ENCODE measurements at places on chromosomes 11 and 22.
A peak's percentile ranks its signal among the peaks of the same experiment; 100 is the strongest.

GRCh38 chr11:57641011-57641807 is 8.5 kb downstream of the YPEL4 start:
- no peak overlapping the region for H3K4me3 ChIP-seq
- no peak overlapping the region for H3K27ac ChIP-seq
- H3K36me3 ChIP-seq, result no peaks in the 10 kb centered on the region
- DNase-seq, result no peak
- H3K4me1 ChIP-seq, result peaks cover 24% of the 10 kb centered on the region

DNA sequence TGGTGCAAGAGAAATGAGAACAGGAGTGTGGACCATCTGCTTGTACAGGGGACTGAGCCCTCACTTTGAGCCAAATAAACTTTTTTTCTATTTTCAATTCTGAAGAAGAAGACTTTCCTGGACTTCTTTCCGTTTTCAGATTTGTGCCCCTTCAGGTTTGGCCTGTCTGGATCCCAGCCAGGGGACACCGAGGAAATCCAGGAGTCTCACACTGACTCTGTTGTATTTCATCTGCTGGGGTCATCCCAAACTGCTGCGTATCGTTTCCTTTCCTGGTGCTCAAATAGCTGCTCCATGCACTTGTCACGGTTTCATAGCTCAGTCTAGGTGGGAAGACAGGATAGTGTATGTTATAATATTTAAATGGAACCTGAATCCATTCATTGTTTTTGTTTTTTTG is 51.7 kb downstream of the GGTLC2 start:
- no peaks in the 10 kb centered on the region for H3K36me3 ChIP-seq
- H3K4me3 ChIP-seq, result no peak overlapping the region
- no peak for DNase-seq
- H3K27me3 ChIP-seq, result no peaks in the 10 kb centered on the region

DNA sequence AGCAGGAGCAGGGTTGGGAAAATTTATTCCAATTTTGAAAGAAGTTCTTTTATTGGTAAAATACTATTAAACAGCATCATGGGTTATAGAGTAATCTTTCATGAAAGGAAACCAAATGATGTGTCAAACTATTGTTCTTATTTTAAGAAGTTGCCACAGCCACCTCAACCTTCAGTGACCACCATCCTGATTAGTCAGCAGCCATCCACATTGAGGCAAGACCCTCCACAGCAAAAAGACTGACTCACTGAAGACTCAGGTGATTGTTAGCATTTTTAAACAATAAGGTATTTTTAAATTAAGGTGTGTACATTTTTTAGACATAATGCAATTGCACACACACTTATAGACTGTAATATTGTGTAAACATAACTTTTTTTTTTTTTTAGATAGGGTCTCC is 3.7 kb upstream of the HEPHL1 start:
- H3K27ac ChIP-seq, result no peak overlapping the region
- no peaks in the 10 kb centered on the region for H3K27me3 ChIP-seq
- H3K36me3 ChIP-seq, result no peaks in the 10 kb centered on the region
- no peak for DNase-seq
- no peaks in the 10 kb centered on the region for H3K4me1 ChIP-seq
- H3K4me3 ChIP-seq, result no peak overlapping the region

- H3K4me3 ChIP-seq, result no peak overlapping the region
- no peaks in the 10 kb centered on the region for H3K36me3 ChIP-seq
- DNase-seq, result no peak
- H3K4me1 ChIP-seq, result no peaks in the 10 kb centered on the region
- no peaks in the 10 kb centered on the region for H3K27me3 ChIP-seq
Observed at GRCh38 chr11:131875611-131876010, 505.2 kb downstream of the NTM start.

- H3K27me3 ChIP-seq, result no peaks in the 10 kb centered on the region
- no peak for DNase-seq
- H3K27ac ChIP-seq, result peak overlapping the region; percentile 80
- peaks cover 63% of the 10 kb centered on the region for H3K4me1 ChIP-seq
Observed at GRCh38 chr22:39251762-39252460, 7.1 kb upstream of the PDGFB start.

- H3K4me1 ChIP-seq, result peaks cover 6% of the 10 kb centered on the region
Observed at GRCh38 chr22:21734540-21735199, 924 bp downstream of the YPEL1 start.

GRCh38 chr11:55106391-55106790 is 155.6 kb upstream of the TRIM48 start:
- no peaks in the 10 kb centered on the region for H3K36me3 ChIP-seq
- H3K4me3 ChIP-seq, result no peak overlapping the region
- no peaks in the 10 kb centered on the region for H3K4me1 ChIP-seq
- no peak for DNase-seq
- no peaks in the 10 kb centered on the region for H3K27me3 ChIP-seq
- no peak overlapping the region for H3K27ac ChIP-seq

DNA sequence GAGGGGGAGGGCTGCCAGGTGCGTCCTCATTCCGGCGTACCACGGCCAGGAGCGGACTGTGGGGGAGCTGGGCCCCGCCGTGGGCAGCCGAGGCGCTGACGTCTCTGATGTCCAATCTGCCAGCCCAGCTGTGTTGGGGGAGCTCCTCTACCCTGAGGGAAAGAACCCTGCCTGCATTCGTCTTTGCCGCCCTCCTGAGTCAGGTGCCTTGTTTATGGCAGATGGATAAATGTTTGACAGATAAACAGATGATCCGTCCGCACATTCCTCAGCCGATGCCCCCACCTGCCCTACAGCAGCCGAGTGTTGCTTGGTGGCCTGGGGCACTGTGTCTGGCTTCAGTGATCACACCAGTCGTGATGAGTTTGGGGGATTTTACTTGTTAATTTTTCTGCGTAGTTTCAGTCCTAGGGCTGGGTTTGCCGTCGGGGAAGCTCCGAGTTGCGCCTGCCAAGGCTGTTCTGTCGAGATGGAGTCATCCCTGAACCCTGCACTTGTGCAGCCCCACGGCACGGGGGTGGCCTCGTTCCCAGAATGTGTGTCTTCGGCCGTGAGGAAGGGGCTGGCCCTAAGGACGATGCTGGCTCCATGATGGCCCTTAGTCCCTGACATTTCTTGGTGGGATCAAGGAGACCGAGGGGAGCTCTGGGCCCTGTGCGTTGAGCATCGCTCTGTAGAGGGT is 1083.9 kb downstream of the BRD1 start:
- H3K27ac ChIP-seq, result no peak overlapping the region
- no peaks in the 10 kb centered on the region for H3K36me3 ChIP-seq
- no peaks in the 10 kb centered on the region for H3K27me3 ChIP-seq

DNA sequence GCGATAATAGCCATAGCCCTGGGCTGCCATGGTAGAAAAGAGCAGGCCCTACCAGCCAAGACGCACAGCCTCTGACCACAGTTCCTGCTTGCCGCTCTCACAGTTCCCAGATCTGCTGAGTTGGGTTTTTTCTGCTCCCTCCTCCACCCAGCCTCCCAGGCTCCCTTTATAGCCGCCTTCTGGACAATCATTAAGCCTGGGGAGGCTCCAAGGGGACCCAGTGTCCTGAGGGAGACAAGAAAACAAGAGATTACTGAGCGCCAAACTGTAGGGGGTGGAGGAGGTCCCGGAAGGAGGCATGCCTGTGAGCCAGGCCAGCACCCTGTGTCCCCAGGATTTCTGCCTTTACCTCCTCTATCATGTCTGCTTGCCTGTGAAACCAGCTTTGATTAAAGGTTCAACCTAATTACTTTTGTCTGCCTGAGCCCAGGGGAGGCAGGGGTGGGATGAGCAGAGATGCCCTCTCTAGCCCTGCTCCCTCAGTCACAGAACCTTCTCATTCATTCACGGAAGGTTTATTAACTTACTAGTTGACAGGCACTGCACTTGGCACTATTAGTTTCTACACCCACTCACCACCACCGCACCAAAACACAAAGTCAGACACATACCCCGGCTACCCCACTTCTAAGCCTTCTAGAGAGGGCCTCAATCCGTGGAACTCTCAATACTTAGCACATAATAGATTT is 1.2 kb downstream of the SLC37A4 start:
- H3K27ac ChIP-seq, result peak overlapping the region; percentile 79
- no peak for DNase-seq
- peak overlapping the region; percentile 75 for H3K4me3 ChIP-seq

- no peak overlapping the region for H3K4me3 ChIP-seq
- no peaks in the 10 kb centered on the region for H3K4me1 ChIP-seq
- no peak for DNase-seq
- no peak overlapping the region for H3K27ac ChIP-seq
Observed at GRCh38 chr11:131889146-131889577, 518.7 kb downstream of the NTM start.

DNA sequence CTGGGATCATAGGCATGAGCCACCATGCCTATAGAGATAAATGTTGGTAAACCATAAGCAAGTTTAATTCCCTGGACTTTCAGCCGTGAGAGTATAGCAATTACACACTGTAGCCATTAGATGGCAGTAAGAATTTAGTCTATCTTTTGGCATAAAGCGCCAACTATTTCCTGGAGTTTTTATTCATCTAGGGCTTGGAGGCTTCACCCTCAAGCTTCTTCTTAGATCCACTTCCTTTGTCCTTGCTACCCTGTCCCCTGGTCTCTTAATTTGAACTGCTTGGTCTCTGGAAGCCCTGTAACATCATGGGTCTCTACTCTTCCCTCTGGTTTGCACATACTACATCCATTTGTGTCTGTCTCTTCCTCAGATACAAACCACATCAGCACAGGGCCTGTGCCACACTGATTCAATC is 38.2 kb downstream of the OR10A6 start:
- H3K27me3 ChIP-seq, result no peaks in the 10 kb centered on the region
- peak overlapping the region; percentile 45 for H3K27ac ChIP-seq
- peak; percentile 63 for DNase-seq
- H3K36me3 ChIP-seq, result no peaks in the 10 kb centered on the region
- 0 out of 2 replicates have a peak, but pooled peaks cover 3% of the 10 kb centered on the region for H3K4me1 ChIP-seq
- no peak overlapping the region for H3K4me3 ChIP-seq

DNA sequence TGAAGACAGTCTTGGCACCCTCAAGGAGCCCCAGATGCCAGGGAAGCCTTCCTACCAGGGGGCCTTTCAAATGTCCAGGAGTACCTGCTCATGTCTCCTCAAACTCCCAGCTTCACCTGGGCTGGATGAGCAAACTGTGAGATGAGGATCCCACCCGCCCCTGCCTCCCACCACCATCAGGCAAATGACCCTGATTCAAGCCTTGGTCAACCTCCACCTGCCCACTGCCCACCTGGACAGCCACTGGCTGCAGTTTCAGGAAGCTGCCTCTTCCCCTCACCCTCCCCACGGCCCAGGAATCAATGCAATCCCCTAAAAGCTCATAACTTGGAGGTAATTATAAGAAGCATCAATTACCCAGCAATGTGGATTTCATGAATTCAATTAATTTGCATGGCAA is 122.7 kb downstream of the BUD13 start:
- no peaks in the 10 kb centered on the region for H3K4me1 ChIP-seq
- no peak for DNase-seq
- H3K27me3 ChIP-seq, result peaks cover 5% of the 10 kb centered on the region
- H3K27ac ChIP-seq, result no peak overlapping the region
- H3K4me3 ChIP-seq, result no peak overlapping the region
- no peaks in the 10 kb centered on the region for H3K36me3 ChIP-seq

DNA sequence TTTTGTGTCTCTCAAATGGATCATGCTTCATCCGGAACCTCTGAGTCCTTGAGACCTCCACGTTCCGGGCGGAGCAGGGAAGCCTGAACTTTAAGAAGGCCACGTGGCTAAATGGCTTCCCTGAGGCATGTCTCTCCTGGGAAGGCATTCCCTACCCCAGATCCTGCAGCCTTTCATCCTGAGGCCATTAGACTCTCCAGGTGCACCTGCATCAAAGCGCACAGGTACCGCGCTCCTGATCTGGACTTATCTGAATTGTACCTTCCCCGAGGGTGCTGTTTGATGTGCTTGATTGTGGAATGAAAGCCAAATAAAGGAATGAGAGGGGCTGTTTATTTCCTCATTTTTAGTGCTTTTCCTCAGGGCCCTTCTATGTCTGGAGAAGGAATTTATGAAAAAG is 22.5 kb downstream of the C22orf31 start:
- H3K4me1 ChIP-seq, result no peaks in the 10 kb centered on the region
- H3K36me3 ChIP-seq, result no peaks in the 10 kb centered on the region
- no peak for DNase-seq
- no peak overlapping the region for H3K27ac ChIP-seq
- no peak overlapping the region for H3K4me3 ChIP-seq

DNA sequence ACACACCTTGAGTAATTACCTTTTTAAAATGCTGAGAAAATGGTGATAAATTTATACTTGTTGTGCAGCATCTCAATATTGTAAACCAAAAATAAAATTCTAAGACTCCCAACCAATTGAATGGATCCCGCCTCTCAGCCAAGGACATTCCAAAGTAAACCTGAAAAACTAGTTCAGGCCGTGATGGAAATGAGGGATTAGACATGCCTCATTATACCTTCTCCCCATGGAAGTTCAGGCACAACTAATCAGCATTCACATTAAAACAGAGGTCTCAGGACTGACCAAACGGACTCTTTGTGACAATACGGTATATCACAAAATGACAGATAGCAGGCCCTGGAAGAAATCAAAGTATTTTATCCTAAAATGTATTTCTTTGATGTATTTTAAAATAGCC is 907.4 kb upstream of the RAG2 start:
- DNase-seq, result no peak
- H3K4me3 ChIP-seq, result no peak overlapping the region
- H3K27me3 ChIP-seq, result no peaks in the 10 kb centered on the region
- H3K36me3 ChIP-seq, result no peaks in the 10 kb centered on the region

DNA sequence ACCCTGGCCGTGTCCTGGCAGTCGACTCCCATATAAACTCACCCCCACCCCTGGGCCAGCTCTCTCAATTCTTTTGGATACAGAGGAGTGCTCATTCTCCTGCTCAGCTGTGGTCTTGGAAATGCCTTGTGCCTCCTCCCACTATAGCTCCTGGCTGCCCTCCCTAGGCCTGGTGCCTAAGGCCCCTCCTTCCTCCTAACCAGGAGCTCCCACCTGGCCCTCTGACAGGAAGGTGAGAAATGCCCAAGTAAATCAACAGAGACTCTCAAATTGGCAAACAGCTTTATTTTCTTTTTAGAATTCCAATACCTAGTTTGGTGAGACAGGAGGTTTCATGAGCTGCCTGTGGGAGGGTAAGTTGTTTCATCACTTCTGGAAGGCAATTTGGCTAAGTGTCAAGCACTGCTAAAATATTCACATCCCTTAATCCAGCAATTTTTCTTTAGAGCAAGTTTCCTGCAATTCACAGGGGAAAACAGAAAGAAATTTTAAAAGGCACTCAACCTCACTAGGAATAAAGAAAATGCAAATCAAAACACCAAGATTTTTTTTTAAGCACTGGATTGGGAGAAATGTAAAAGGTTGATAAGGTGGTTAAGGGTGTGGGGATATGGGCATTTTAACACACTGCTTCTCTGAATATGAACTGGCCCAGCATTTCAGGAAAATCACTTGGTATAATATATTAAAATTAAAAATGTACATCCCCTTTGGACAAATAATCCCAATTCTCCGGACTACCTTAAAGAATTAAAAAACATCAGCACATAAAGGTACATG is 209.7 kb upstream of the ARHGAP20 start:
- no peaks in the 10 kb centered on the region for H3K36me3 ChIP-seq
- H3K4me3 ChIP-seq, result no peak overlapping the region
- H3K27ac ChIP-seq, result no peak overlapping the region
- H3K4me1 ChIP-seq, result no peaks in the 10 kb centered on the region
- DNase-seq, result no peak

GRCh38 chr22:24433001-24433827 is 5.8 kb downstream of the ADORA2A start:
- H3K36me3 ChIP-seq, result no peaks in the 10 kb centered on the region
- H3K4me3 ChIP-seq, result no peak overlapping the region
- peaks cover 8% of the 10 kb centered on the region for H3K4me1 ChIP-seq
- H3K27ac ChIP-seq, result no peak overlapping the region
- DNase-seq, result no peak

- H3K27me3 ChIP-seq, result no peaks in the 10 kb centered on the region
- H3K36me3 ChIP-seq, result peaks cover under 1% of the 10 kb centered on the region
- H3K4me1 ChIP-seq, result peaks cover 66% of the 10 kb centered on the region
Observed at GRCh38 chr11:118415062-118415738, 13.8 kb downstream of the ATP5MG start.
